Thyroid gland (tissue), 4 donors: ENCODE measurements at places on chromosomes 7 and 10. TPM values are rescaled to one million over a fixed set of nuclear protein-coding genes. Genes with fewer than 3 reads are reported as not detected.

Gene SPDYE11
- total RNA-seq, result not detected

DNA sequence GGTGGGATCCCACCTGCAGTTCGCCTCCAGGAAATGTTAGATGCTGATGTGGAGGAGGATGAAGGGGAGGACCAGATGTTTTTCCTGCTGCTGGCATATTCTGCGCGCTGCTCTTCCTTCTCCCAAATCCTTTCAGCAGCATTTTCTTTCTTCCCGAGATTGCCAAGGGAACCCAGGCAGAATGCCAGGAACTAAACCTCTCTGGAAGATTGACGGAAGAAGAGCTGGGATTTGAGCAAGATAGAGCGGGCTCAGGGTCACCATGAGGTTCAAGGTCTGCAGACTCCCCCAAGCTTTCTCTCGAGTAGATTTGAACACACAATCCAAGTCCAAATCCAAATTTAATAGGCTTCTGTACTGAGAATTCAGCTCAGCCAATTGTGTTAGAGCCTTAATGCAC lies 345.2 kb upstream of the C7orf33 start:
- DNase-seq, result no peak

DNA sequence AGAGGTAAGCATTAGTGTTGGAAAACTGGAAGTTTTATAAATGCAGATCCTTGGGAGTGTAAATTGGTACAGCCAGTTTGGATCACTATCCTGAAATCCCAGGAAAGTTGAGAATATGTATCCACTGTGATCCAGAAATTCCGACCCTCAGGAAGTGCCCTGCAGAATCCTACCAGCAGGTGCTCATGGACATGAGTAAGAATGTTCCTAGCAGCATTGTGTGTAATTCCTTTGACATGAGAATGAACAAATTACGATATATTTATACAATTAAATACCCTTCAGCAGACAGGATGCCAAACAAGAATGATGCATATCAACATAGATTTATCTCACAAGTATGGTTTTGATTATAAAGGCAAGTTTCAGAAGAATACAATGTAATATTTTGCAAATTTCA lies 181.6 kb downstream of the XPNPEP1 start:
- no peak for DNase-seq

DNA sequence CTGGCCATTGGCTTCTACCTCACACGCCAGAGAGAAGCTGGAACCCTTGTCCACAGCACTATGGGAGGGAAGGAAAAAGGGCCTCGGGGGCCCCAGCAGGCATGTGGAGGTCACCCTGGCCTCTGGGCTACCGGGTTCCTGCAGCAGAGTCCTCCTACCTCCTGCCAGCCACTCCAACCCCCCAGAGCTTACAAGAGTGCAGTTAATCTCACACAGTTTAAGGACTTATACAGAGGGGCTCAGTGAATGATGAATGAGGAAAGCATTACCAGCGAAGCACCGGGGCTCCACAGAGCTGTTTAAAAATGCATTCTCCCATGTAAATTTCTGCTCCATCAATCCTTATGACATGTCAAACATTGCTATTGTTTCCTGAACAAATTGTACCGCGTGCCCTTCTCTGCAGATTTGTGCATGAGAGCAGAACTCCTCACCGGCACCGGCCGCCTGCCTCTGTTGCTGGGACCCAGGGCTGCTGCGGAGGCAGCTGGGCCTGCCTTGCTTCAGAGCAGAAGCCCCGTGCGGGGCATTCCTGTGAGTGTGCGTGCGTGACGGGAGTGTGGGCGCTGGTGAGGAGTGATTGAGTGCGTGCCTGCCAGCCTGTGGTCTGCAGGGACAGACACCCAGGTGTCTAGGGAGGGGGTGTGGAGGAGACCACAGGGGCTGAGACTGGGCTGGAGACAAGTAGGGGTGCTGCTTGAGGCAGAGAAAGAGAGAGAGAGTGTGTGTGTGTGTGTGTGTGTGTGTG lies 52.8 kb downstream of the C10orf105 start:
- DNase-seq, result peak; percentile 20
